Fibroblast of the aortic adventitia (primary cell): ENCODE measurements at places on chromosomes 11 and 22. TPM values are rescaled to one million over a fixed set of nuclear protein-coding genes. Genes with fewer than 3 reads are reported as not detected.

DNA sequence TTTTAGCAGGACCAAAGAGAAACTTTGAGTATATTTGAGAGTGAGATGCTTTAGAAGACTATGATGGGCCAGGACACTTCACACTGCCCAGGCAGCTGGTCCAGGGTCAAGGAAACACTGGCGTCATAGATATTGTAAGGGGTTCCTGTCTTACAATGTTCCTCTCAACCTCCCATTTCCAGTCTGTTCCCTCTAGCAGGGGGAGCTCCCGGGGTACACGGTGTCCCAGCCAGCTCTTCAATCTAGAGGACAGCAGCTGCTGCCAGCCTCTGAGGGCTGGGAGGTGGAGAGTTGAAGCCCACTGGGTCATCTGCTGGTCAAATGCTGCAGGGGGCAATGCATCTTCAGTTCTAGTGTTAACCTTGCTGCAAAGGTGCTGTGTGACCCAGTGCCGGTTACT lies 40.7 kb upstream of the TIMP3 start:
- DNase-seq, result no peak

DNA sequence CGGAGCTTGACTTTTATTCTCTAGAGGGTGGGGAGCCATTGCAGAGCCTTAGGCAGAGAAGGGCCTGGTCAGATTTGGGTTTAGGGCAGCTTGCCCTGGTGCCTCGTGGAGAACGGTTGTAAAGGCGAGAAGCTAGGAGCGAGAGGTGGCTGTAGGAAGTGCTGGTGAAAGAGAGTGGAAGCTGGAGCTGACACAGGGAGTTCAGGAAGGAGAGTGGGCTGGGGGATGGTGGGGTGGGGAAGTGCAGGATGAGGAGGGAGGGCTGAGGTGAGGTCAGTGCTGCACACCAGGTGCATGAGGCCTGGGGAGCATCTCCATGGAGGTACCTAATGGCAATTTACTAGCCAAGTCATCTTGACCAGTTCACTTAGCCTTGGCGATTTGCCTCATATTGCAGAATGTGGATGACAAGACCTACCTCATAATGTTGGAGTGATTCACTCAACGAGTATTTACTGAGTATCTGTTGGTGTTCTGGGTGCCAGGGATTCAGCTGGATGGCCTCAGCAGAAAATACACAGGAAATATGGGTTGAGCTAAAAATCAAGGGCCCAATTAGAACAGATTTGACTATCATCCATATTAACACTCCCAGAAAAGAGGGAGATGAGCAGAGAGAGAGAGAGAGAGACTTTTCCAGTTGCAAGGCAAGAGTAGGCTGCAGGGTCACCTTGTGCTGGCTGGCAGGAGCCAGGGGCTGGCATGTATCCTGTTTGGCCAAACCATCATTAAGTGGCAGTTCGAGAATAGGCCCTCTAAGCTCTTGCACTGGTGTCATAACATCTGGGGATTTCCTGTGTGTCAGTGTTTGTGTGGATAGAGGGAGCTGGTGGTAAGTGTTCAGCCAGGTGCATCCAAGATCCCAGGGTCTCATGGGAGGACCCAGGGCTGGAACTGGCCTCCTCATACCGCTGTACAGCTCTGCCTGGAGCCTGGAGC lies 44.4 kb upstream of the CLDN5 start:
- DNase-seq, result peak; percentile 87

GRCh38 chr22:40175611-40176244 lies 2.0 kb upstream of the TNRC6B start:
- DNase-seq, result peak; percentile 42

The LAYN gene
- total RNA-seq, result 34.2 and 48.7 TPM in 2 replicates

The DCHS1 gene
- 5.2 and 19.0 TPM in 2 replicates for total RNA-seq

DNA sequence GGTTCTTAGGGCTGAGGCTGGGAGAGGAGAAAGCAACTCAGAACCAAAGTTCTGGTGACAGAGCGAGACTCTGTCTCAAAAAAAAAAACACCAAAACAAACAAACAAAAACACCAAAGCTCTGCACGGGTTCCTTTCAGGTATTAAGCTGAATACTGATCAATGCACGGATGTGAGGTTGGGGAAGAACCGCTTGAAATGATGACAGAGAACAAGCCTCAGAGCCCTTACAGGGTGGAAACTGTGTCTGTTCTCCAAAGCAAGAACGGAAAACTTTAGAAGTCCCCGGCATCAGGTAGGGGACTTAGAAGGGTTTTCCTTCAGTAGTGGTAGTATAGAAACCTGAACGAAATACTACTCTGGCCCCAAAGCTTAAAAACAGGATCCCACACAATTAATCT lies 260.0 kb downstream of the TBC1D22A start:
- no peak for DNase-seq

DNA sequence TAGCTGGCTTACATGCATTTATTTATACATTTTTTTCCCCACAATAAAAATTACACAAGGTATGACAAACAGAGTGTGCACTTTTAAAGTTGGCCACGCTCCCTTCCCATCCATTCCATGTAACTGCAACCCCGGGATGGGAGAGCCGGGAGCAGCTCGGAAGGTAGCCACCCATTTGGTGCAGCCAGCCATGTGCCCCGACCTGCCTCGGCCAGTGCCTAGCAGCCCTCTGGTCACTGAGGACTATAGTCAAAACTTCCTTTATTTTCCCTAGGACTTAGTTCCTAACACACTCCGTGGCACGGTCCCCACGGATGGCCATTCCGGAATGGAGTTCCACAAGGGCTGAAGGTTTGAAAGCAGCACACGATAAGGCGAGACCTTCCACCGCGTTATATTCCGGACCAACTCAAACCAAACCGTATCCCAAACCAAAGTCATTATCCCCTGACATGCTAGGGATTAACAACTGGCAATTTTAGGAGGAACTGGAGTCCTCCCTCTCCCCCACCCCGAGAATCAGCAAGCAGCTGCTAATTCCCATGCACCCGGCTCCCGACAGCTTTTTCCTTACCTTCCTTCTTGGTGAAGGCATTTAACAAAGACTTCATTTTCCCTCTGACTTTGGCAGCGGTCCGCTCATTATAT lies 426.4 kb downstream of the SHANK2 start:
- DNase-seq, result no peak

The RBMXL2 gene
- total RNA-seq, result not detected in 2 replicates

The ZNRF3 gene
- total RNA-seq, result 3.4 and 4.4 TPM in 2 replicates

GRCh38 chr22:24189249-24190158 lies 8.2 kb downstream of the SUSD2 start:
- peak; percentile 72 for DNase-seq

The RAB38 gene
- 0.41 and 1.2 TPM in 2 replicates for total RNA-seq

- DNase-seq, result peak; percentile 98
Measured at GRCh38 chr11:63667995-63668795, 3.0 kb downstream of the ATL3 start.

- DNase-seq, result peak; percentile 40
Measured at GRCh38 chr22:43183496-43184277, 3.2 kb downstream of the TTLL12 start.

The C11orf42 gene
- total RNA-seq, result not detected in 2 replicates

DNA sequence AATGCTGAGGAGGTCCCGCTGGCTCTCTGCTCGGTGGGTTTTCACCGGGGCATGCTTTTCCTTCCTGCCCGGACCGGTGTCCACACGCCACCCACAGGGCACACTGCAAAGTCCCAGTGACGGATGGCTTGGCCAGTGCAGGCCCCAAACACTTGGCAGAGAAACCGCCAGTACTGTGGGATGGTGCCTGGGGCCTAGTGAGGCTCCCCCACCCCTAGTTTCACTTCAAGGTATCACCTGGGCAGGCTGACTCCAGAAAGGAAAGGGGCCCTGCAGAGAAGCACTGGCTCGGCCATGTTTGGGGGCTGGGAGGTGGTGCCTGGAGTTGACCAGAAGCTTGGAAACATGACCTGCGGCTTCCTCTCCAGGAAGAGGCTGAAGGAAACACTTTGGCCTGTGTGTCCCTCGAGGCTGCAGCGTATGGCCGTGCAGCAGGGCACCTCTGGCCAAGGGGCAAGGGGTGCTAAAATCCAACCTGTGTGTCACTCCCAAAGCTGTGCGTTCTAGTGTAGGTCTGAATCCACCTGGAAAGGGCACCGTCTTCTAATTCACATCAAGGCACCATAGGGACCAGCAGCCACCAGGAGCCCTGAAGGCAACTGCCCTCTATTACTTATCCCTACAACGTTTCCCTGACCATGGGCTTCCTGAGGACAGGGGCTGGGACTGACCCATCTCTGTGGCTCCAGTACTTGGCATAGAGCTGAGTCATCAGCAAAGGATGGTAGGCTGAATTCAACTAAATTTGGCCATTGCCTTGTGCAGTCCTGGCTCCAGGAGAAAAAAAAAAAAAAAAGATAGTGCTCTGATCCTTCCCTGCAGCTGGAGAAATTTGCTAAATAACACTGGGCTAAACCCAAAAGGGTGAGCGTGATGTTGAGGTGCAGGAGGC lies 22.6 kb downstream of the TPBGL start:
- no peak for DNase-seq

The SCUBE2 gene
- 0.54 and 1.1 TPM in 2 replicates for total RNA-seq
